ENCODE measurements at places on chromosomes 1 and 21.
A peak's percentile ranks its signal among the peaks of the same experiment; 100 is the strongest.

- no peaks in the 10 kb centered on the region for H3K36me3 ChIP-seq
- no peaks in the 10 kb centered on the region for H3K27me3 ChIP-seq
- DNase-seq: no peak
- H3K4me3 ChIP-seq: no peak overlapping the region
Measured at GRCh38 chr1:115710859-115711624, 57.5 kb downstream of the CASQ2 start.

DNA sequence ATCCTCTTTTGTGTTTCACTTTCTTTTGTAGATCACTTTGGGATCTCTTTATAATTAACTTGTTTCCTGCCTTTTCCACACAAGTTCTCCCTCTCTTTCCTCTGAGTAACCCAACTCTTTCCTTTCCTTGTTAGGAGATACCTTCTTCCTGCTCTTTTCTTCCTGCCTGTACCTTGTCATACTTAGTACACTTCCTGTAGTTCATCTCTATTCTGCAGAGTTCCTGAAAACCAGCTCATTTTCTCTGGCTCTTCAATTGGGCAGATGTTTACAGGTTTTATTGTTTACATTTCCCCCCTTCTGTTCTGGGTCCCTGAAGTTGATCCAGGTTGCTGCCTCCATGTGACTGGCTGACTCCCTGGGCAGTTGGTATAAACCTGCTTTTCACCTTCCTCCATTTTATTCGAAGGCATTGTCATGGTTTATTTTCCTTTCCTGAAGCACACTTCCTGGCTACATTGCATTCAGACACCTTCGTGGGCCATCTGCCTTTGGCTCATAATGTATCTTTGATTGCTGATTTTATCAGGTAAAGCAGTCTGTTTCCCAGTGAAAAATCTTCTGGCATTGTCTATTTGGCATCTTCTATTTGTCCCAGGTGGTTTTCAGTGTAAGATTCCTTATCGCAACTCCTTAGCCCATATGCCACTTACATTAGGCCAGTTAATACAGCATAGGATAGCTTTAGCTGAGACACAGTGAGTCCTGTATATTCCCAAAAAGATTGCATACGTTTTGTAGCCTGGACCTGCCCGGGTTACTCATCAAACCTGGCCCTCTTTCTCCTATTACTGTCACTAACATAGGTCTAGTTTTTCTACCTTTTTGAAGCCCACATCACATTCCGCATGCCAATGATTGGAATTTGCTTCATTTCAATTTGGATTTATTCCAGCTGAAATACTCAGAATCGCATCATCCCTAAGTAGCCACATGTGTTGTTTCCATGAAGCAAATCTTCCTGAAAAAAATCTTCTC, 15.4 kb downstream of the CTH start:
- no peak for DNase-seq
- no peak overlapping the region for H3K4me3 ChIP-seq
- no peaks in the 10 kb centered on the region for H3K27me3 ChIP-seq
- peaks cover 4% of the 10 kb centered on the region for H3K36me3 ChIP-seq
- H3K4me1 ChIP-seq: no peaks in the 10 kb centered on the region

- peak overlapping the region; percentile 34 for H3K27ac ChIP-seq
- H3K4me3 ChIP-seq: no peak overlapping the region
- H3K27me3 ChIP-seq: no peaks in the 10 kb centered on the region
- H3K36me3 ChIP-seq: no peaks in the 10 kb centered on the region
Measured at GRCh38 chr1:12153181-12153785, 13.5 kb upstream of the TNFRSF1B start.

DNA sequence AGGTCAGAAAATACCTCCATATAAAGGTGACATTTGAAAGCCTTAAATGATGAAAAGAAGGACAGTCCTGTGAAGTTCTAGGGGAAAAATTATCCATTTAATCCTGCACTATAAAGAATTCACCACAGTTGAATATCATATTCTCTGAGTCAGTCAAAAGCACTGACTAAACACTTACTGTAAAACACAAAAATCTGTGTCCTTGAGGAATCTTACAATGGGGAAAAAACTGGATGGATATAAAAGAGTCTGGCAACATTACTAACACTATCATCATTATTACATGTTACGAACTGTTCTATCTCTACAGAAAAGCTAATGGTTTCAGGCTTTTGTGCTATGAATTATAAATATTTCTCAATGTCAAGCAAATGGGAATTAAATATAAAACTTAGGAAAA, 42.4 kb upstream of the HP1BP3 start:
- H3K27ac ChIP-seq: no peak overlapping the region
- no peaks in the 10 kb centered on the region for H3K27me3 ChIP-seq
- peaks cover 9% of the 10 kb centered on the region for H3K36me3 ChIP-seq
- H3K4me1 ChIP-seq: no peaks in the 10 kb centered on the region
- no peak overlapping the region for H3K4me3 ChIP-seq
- no peak for DNase-seq

DNA sequence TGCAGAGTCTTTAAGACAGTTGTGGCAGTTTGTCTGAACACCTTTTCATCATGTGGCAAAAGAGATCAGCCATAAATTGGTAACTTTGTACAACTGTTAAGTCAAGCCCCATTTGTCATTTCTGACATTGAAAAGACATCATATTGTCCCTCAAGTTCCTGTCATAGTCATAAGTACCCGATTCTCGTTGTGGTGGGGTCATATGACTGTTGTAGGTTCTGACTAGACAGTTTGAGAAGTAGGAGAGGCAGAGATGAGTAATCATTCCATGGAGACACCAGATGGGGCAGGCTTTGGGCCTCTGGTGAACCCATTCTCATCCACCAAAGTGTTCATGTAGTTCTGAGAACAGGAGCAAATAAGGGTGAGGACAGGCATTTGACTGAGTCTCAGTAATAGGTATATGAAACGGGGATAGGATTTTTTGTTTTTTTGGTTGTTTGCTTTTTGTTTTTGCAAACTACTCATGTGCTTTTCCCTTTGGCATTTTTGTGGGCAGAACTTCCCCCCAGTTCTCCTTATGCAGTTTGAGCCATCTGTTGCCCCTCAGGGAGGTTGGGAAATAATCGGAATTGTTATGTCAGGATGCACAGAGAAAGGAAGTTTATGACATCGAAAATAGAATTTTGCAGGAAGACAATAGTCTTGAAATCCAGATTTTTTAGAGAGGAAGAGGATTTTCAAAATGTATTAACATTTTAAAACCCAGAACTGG, 86.9 kb upstream of the KCNE2 start:
- no peak overlapping the region for H3K4me3 ChIP-seq
- no peak overlapping the region for H3K27ac ChIP-seq
- no peaks in the 10 kb centered on the region for H3K36me3 ChIP-seq
- H3K27me3 ChIP-seq: no peaks in the 10 kb centered on the region
- peaks cover 4% of the 10 kb centered on the region for H3K4me1 ChIP-seq

DNA sequence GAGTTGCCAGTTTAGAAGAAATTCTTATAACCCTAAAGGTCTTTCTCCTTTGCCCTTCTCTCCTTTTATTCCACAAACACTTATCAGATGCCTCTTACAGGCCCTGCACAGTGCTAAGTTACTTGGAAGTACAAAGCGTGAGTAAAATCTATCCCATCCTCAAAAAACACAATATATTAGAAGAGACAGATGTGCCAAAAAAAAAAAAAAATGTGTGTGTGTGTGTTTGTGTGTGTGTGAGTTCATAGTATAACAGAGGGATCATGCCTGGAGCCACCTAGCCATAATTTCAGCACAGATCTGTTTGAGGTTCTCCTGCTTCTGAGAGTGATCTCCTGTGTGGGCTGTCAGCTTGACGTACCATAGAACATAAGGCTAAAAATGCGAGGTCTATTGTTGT, 5.0 kb downstream of the FAM20B start:
- no peaks in the 10 kb centered on the region for H3K27me3 ChIP-seq
- no peak overlapping the region for H3K27ac ChIP-seq
- H3K4me1 ChIP-seq: peaks cover 27% of the 10 kb centered on the region
- H3K4me3 ChIP-seq: no peak overlapping the region
- H3K36me3 ChIP-seq: no peaks in the 10 kb centered on the region
